ENCODE measurements at places on chromosomes 3 and 15. TPM values are rescaled to one million over a fixed set of nuclear protein-coding genes. Genes with fewer than 3 reads are reported as not detected.

Gene FBXL22
- 0.24 TPM for total RNA-seq

Gene SEMA7A
- 0.45 TPM for total RNA-seq

DNA sequence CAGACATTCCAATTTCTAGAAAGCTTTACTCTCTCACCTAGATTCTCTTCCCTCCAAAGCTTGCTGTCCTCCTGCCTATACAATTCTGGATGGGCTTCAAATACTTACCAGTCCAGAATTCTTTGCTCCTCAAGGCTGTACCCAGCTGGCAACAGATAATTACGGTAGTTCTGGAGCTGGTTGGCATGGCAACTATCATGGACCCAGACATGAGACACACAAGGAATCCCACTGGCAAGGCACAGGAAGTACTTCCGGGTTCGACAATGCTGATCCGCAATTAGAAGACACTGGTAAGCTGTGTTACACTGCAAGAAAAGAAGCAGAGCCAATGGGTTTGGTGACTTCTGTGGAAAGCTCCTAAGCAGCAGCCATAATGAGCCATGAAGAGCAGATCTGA, 37.9 kb downstream of the TUBGCP4 start:
- no peak for DNase-seq

DNA sequence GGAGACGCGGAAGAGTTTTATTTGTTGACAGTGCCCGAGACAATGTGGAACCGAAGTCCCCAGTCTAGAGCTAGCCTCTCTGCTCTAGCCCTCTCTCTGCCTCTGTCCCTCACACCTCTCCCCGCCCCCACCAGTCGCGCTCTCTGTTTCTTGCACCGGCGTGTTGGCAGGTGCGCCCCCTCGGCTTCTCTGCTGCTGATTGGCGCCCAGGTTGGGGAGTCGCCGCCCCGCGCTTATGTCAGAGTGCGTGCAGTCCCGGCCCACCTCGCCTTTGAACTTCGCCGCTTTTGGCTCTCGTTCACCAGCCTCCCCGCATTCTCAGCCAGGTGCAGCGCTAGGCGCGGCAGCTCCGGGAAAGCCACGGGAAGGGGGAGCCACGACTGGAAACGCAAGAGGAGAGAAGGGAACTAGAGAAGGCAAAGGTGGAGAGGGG, at the start of gene SOX14:
SOX14 (plus strand) TSS at position 315 of the 433 bp plus-strand sequence. CDS start 470 bp downstream, outside the sequence.
- DNase-seq = no peak

DNA sequence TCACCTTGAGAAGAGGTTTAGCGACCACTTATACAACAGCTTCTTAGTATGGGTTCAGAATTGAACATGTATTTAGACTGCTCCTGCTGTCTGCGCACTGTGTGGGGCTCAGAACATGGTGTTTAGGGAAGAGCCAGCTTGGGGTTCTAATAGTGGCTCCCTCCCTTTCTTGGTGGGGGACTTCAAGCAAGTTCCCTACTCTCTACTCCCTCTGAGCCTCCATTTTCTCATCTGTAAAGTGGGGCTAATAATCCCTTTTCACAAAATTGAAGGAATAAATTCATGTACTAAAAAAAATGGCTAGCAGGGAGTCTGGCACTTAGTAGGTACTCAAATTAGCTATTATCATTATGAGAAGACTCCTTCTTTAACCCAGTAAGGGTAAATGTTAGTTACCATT, 97.5 kb upstream of the SPATA12 start:
- no peak for DNase-seq

GRCh38 chr3:6099458-6100075, 761.3 kb upstream of the GRM7 start:
- no peak for DNase-seq

GRCh38 chr3:64240396-64240795, 15.1 kb upstream of the PRICKLE2 start:
- no peak for DNase-seq

DNA sequence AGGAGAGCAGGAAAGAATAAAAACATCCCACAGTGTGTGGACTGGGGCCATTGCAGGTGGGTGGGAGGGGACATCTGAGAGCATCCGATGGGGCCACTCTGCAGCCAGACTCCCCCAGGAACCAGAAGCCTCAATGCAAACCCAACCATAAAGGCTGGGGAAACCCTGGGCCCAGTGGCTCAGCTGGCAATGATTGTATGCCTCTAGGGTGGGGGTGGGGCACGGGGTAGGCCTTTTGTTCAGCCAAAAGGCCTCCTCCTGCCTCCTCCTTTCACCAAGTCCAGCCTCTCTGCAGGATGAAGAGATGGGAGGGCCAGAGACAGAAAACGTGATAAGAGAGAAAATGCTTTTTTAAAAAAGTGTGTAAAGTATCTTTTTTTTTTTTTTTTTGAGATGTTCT, 45.5 kb upstream of the HERC1 start:
- DNase-seq = no peak

DNA sequence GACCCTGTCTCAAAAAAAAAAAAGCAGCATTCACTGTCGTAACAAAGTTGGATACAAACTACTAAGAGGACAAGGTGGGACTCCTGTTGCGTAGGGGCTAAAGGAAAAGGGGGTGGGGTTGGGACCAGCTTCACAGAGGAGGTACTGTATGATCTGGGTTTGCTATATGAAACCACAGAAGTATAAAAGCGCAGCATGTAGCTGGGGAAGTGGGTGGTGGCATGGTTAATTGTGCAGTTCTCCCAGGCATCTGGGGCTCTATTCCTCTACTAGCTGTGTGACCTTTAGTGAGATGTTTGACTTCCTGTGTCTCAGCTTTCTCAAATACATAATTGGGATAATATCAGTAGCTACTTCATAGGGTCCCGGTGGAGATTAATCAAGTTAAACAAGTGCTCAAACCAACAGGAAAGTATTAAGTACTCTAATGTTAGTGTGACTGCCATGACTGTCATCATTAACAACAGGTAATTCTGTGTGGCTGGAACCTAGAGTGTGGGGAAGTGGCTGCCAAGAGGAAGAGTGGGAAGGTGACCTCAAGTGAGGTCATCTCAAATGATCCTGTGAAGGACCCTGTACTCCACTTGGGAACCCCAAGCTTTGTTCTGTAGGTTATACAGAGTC, 11.5 kb downstream of the PARP16 start:
- peak; percentile 42 for DNase-seq

All from A673 (cell line).